ENCODE measurements at places on chromosomes 5 and 9.

GRCh38 chr5:177427211-177427822, 841 bp downstream of the GRK6 start:
- H3K27me3 ChIP-seq = no peaks in the 10 kb centered on the region
- H3K4me3 ChIP-seq = peak overlapping the region; percentile 95
- no peak for DNase-seq
- H3K27ac ChIP-seq = peak overlapping the region; percentile 62
- peaks cover 3% of the 10 kb centered on the region for H3K36me3 ChIP-seq
- H3K4me1 ChIP-seq = peaks cover 42% of the 10 kb centered on the region

DNA sequence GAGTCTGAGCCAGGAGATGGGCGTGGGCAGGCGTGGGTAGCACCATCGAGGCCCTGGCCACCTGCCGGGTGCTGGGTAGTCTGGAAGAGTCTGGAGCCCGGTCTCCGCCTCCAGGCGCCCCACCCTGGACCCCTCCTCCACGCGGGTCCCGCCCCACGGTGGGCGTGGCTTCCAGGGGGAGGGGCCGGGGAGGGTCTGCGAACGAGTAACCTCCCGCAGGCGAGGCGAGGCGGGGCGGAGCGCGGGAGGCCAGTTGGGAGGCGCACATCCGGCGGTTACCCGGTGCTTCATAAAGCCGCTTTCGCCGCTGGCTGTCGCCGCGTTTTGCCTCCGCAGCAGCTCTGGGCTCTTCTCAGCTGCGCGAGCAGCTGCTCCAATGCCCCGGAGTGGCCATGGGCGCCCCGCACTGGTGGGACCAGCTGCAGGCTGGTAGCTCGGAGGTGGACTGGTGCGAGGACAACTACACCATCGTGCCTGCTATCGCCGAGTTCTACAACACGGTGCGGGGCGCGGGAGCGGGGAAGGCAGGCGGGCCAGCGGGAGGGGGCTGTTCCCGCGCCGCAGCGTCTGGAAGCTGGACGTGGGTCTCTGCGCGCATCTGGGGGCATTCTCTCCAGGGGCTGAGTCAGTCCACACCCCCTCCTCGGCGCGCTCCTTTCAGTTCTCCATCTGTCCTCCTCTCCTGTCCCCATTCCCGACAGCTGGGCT, at the start of gene ACER2:
TSS of gene ACER2 (plus strand) at position 317 of the 708 bp plus-strand sequence. CDS start at position 393, 76 bp downstream.
- no peaks in the 10 kb centered on the region for H3K27me3 ChIP-seq
- DNase-seq = peak; percentile 78
- peak within 1 kb of the TSS; percentile 86 for H3K4me3 ChIP-seq
- H3K27ac ChIP-seq = peak within 1 kb of the TSS; percentile 80

- peaks cover 2% of the 10 kb centered on the region for H3K4me1 ChIP-seq
- no peaks in the 10 kb centered on the region for H3K27me3 ChIP-seq
- no peak for DNase-seq
- no peak overlapping the region for H3K4me3 ChIP-seq
These were observed 146.3 kb downstream of the SNCAIP start for GRCh38 chr5:122458278-122458872.

- H3K4me1 ChIP-seq = no peaks in the 10 kb centered on the region
- no peak overlapping the region for H3K27ac ChIP-seq
- H3K36me3 ChIP-seq = peaks cover 10% of the 10 kb centered on the region
- no peak overlapping the region for H3K4me3 ChIP-seq
- H3K27me3 ChIP-seq = no peaks in the 10 kb centered on the region
- no peak for DNase-seq
These were observed 36.9 kb downstream of the MACROH2A1 start for GRCh38 chr5:135362102-135362501.

DNA sequence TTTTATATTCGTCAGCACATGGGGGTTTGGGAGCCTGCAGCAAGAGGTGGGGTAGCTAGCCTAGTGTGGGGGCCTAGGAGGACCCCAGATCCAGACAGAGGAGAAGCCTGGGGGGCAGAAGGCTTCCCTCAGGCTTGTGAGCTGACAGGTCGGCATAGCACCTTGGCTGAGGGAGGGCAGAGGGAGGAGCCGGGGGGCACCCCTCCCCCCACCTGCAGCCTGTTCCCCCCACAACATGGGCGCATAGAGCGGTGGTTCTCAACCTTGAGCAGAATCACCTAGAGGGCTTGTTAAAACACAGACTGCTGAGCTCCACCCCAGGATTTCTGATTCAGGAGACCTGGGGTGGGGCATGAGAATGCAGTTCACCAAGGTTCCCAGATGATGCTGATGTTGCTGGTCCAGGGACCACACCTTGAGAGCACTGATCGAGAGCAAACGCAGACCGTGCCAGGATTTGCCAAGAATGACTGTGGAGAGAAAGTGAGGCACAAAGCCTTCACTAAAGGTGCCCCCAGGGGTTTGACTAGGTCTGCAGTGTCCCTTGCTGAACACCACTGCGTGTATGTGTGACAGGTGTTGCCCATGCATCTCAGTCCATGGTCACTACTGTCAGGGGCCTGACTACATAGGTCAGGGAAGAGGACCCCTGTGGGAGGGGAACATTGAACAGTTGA, 163.3 kb downstream of the MACROH2A1 start:
- H3K27me3 ChIP-seq = no peaks in the 10 kb centered on the region
- H3K36me3 ChIP-seq = no peaks in the 10 kb centered on the region
- DNase-seq = no peak
- no peak overlapping the region for H3K4me3 ChIP-seq
- H3K27ac ChIP-seq = no peak overlapping the region

- DNase-seq = no peak
- no peaks in the 10 kb centered on the region for H3K27me3 ChIP-seq
- H3K4me3 ChIP-seq = no peak overlapping the region
- peaks cover 4% of the 10 kb centered on the region for H3K36me3 ChIP-seq
- no peaks in the 10 kb centered on the region for H3K4me1 ChIP-seq
- H3K27ac ChIP-seq = no peak overlapping the region
These were observed 55.9 kb downstream of the SECISBP2 start for GRCh38 chr9:89374176-89374575.

DNA sequence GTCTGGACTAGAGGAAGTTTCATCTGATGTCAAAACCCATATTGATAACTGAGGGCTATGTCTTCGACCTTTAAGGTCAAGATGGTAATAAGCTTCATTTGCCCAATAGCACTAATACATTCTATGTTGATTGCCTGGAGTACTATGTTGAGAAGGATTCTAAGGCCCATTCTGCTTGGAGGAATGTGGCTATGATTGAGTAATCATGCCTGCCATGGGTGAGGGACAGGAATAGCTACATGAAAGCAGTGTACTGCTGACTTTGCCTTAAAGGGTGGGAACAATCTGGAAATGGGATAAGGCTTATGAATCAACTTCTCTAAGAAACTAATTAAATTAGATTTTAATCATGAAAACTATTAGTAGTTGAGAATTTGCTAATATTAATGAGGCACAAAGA, 13.6 kb downstream of the NNT start:
- H3K4me1 ChIP-seq = no peaks in the 10 kb centered on the region
- H3K36me3 ChIP-seq = peaks cover 21% of the 10 kb centered on the region
- H3K27ac ChIP-seq = no peak overlapping the region
- no peak for DNase-seq
- H3K27me3 ChIP-seq = no peaks in the 10 kb centered on the region

- H3K27me3 ChIP-seq = no peaks in the 10 kb centered on the region
- peaks cover 10% of the 10 kb centered on the region for H3K4me1 ChIP-seq
- H3K27ac ChIP-seq = no peak overlapping the region
- H3K36me3 ChIP-seq = no peaks in the 10 kb centered on the region
- no peak for DNase-seq
These were observed 3.5 kb downstream of the TXNDC8 start for GRCh38 chr9:110334183-110334582.

DNA sequence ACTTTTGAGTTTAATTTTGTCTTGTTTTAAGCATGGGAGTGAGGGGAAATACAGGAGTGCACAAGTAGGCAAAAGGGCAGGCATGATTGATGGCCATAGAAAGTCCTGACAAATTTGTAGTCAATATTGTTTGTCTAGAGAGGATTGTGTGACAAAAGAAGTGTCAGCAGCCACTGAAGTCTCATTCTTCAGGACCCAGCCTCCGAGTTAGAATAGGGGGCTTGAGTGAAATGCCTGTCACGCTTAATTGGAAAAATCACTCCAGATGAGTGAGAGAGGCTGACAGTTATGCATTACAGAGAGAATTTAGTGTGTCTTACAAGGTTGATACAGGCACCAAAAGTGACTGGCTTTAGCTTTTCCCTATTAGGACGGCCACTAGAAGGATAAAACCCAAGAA, 81.9 kb upstream of the RPS23 start:
- H3K4me1 ChIP-seq = peaks cover 59% of the 10 kb centered on the region
- peak overlapping the region; percentile 29 for H3K27ac ChIP-seq
- H3K4me3 ChIP-seq = no peak overlapping the region
- DNase-seq = no peak
- H3K36me3 ChIP-seq = no peaks in the 10 kb centered on the region
